NAMALWA (cell line): ENCODE measurements at places on chromosomes 2 and 18.

DNA sequence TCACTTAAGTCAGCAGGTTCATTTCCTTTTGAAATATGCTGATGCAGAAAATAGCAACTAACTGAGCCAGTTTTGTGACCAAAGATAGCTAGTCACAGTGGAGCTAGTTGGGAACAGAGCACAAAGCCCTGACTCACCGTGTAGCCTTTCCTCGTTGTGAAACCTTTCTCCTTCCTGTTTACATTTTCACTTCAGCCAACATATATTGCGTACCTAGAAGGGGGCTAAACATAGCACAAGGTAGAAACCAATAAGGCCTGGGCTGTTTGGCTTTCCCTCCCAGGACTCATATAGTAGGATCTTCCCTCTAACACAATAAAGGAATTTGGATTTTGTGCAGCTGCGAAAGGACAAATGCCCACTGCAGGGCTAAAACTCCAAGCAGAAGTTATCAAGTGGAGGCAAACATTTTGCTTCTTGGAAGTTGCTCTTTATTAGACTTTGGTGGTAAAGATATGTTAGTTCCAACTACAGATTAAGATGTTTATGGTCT is 24.5 kb upstream of the LPIN2 start:
- peak; percentile 41 for DNase-seq

- no peak for DNase-seq
Measured at GRCh38 chr2:183093857-183094657, 15.5 kb downstream of the DUSP19 start.

DNA sequence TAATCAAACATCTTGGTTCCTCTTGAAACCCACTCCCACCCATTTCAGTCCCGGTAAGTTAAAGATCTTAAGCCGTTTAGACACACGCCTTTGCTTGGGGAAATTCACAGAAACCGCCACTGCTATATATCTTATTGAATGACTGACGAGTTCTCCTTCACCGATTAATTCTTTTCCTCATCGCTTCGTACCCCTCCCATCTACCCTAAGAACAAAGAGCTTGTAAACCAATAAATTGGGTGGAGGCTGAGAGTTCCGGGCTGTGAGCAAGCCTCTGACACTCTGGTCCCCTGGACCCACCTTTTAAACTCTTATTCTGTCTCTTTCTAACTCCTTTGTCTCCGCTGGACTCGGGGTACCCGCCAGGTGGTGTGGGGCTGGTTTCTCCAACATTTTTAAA is 30.6 kb downstream of the TMEM131 start:
- no peak for DNase-seq

DNA sequence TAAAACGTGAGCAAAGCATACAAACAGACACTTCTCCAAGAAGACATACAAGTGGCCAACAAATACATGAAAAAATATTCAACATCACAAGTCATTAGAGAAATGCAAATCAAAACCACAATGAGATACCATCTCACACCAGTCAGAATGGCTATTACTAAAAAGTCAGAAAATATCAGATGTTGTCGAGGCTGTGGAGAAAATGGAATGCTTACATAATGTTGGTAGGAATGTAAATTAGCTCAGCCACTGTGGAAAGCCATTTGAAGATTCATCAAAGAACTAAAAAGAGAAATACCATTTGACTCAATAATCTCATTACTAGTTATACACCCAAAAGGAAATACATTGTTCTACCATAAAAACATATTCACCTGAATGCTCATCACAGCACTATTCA is 825.7 kb downstream of the SUCLG1 start:
- DNase-seq: no peak

GRCh38 chr2:135913727-135914365 is 37.6 kb upstream of the MCM6 start:
- DNase-seq: peak; percentile 81

DNA sequence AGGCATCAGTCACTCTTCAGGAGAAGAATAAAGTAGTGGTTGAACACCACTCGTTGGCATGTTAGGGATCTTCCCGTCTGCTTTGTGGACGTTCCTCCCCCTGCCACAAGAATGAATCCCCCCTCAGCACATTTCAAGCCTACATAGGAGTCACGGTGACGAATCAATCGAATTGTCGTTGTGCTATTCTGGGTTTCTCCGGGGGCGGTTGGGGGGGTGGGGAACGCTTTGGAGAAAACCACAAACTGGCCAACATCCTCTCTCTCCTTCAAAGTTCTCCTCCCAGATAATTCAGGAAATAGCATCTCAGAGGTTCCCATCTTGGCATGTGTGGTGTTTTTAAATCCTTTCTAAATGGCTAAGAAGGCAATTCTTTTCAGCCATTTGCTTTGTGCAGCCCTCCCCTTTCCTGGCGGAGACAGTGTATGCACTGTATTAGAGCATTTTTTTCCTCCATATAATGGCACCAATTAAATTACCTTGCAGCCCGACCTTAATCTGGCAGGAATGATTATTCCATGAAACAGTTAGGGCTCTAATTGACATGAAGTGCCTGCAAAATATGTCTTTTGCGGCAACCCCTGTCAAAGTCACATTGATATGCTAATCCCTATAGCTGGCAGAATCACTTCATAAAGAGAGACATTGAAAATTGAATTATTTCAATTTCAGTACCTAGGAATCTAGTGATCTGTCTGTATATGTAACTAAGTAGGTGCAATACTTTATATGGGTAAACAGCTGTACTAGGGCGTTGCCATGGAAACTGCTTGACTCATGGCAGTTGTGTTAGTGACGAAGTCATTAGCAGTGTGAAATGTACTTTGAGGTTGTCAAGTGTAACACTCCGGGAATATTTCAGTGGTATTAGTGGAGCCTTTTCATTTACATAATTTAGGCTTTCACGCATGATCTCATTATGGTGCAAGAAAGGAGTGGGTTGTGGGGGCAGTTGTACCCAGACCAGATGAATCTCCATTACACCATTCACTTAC is 323.4 kb upstream of the SLC14A2 start:
- no peak for DNase-seq

DNA sequence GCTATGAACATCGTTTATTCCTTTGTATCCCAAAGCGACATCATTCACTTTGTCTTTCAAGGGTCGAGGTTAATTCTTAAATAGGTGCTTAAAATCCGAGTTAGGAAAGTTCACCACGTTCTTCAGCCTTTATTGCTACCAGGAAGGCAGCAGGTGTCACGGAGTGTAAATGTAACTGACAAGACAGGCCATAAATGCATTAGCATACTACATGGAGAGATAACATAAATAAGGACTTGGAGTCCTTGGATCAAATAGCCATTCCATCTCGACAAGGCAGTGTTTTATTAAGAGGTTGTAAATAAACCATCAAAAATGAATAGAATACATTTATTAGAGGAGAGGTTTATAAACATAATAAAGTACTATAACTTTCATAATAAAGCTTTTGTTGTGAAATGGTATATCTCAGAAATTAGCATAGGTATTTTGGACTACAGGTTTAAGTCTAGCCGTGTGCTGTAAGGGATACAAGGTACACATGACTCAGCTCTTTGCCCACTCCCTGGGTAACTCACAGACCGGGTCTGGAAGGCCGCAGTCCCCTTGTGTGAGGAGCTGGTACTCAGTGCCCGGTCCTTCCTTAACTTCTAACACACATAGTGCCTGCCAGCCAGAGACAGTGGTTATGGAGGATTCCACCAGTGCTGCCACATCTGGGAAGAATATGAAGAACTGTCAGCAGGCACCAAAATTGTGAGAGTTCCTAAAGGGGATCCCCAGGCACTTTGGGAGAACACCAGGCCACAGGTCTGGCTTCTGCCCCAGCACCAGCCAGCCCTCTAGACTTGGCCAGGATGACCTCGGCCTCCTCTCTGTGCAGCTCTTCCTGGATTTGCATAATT is 29.4 kb downstream of the CAPN13 start:
- DNase-seq: no peak

GRCh38 chr2:15641530-15641982 is 49.9 kb downstream of the DDX1 start:
- no peak for DNase-seq

GRCh38 chr2:113230531-113230930 is 48.2 kb downstream of the PAX8 start:
- no peak for DNase-seq

- DNase-seq: no peak
Measured at GRCh38 chr2:224885836-224886547, 156.3 kb downstream of the DOCK10 start.

DNA sequence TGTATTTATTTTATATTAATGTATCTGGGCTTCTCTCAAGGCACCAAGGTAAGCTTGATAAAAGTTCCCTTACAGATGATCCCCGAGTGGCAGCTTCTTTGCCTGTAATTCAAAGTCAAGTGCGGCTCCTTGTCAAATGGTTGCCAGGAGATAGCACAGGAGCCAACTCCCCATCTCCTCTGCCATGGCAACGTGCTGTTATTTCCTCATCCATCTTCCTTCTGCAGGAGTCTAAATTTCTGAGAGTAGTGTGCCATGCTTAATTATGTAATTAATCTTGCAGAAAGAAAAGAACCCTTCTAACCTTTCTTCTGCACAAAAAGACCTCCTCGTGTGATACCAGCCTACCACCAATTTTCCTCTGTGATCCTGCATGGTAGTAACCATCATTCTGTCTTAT is 46.2 kb upstream of the ACMSD start:
- DNase-seq: no peak

DNA sequence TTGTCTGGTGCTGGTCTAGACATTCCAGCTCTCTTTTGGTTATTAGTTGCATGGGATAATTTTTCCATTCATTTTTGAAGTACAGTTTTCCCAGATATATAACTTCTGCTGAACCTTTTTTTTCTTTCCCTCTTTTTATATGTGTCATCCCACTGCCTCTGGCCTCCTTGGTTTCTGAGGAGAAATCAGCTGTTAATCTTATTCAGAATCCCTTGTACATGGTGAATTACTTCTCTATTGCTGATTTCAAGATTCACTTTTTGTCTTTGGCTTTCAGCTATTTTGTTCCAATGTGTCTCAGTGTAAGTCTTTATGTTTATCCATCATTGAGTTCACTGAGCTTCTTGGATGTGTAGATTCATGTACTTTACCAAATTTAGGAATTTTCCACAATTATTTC is 99.7 kb downstream of the ARHGEF4 start:
- no peak for DNase-seq

DNA sequence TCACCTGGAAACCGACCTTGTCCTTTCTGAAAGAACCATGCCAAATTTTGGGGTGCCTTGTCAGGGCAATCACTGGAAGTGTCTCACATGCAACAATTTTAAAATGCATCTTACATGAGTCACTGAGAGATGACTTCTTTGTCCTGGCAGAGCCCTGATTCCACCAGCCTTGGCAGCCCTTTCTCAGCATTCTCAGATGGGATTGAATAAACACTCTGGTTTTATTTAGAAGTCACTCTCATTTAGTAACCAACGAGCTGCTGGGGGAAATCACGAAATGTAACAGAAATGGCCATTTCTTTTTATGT is 3.8 kb upstream of the ATP8B1 start:
- no peak for DNase-seq

DNA sequence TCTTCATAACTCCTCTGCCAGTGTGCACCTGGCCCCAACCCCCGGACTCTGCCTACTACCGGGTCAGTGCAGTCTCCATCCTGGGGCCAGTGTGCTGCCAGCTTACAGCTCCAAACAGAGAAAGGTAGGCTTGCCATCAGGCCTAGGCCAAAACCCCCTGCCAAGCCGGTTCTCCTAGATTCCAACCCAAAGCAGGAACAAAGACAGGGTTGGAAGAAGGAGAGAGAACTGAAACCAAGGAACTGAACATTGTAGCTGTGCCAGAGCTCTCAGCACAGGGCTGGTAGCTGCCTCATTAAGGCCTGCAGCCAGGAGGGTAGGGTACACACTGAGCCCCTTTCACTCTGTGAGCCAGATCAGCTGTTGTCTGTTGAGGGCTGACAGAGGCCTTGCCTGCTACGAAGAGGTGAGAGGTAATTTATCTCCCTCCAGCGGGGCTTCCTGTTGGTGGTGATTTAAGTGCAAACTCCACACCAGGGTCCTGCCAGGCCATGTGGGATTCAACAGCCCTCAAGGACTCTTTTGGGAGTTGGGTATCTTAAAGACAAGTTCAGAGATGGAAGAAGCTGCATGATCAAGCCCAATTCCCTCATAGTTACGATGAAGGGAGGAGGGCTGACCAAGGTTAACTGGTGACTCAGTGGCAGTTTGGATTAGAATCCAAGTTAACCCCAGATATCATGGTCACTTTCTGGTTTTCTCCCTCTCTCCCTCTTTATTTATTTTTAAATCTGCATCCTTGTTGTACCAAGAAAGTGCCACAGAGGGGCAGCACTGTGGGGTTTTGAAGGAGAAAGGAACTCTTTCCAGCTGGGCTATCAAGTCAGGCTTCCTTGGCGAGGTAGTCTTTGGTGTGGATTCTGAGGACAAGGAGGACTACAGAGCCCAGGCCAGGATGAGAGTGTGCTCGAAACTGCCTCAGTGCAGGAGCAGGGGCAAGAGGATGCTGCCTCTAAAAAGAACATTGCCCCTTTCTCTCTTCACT is 48.1 kb downstream of the CYRIA start:
- DNase-seq: no peak

DNA sequence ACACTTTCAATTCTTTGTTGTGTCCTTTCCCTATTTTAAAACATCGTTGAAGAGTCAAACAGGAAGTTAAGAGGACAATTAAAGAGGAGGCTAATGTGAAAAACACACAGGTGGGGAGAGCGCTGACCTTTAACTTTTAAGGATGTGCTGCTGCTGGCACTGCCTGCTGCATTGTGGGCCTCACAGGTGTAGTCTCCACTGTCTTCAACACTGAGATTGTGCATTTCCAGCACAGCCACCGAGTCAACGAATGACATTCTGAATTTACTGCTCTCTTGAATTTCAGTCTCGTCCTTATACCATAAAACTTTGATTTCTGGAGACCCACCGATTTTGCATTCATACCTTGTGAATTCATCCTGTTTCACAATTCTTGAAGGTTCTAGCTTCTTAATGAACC is 91.9 kb downstream of the TTN start:
- DNase-seq: no peak

GRCh38 chr2:100879296-100879695 is 59.4 kb downstream of the NPAS2 start:
- no peak for DNase-seq

GRCh38 chr2:178513876-178514275 is 33.6 kb downstream of the PLEKHA3 start:
- no peak for DNase-seq

- DNase-seq: peak; percentile 42
Measured at GRCh38 chr18:35387152-35387571, 10.0 kb upstream of the ZNF396 start.

DNA sequence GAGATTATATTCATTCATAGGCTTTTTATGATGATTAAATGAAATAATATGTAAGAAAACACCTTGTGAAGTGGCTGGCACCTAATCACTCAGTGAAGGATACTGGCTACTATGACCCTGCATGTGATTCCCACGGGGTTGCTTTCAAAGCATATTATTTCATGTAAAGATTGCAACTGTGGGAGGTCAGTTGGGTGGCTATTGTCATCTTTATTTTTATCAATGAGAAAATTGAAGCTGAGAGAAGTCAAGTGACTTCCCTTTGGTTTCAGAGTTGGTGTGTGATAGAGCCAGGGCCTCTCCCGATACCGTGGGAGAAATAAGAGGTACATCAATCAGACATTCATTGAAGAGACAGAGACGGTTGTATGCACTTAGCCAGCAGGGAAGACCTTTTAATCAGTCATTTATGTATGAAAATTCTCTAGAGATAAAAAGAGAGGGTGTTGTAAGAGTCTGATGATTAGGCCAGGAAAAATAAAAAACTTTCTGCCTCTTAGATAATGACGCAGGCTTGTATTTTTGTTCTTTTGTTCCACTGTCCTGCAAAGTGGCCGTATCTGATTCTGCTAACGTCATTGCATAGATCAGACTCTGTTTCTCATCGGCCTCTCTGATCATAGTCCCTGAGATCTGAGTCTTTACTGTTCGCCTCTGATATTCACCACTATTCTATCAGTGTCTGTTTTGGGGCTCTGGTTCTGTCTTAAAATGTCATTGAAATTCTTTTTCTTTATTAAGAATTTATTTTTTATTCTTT is 50.5 kb downstream of the QPCT start:
- no peak for DNase-seq
